ENCODE measurements at places on chromosomes 12 and 14.

DNA sequence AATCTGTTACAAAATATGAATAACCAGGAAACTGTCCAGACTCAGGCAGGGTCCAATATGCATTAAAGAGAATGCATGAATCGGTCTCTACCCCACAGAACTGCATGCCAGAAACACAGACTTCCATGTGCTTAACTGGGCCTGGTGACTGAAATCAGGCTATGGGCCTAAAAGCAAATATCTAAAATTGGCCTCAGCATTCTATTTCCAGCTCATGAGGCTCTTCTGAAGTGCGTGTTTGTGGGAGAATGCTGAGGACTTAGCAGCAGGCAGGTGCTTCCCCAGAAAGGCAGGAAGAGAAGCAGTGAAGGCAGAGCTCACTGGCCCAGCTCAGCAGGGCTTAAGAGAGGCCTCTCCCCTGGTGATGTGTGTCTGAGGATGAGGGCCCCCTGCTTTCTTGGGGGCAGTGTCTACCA is 48.5 kb downstream of the ADGRD1 start:
- no peak for DNase-seq

- no peak for DNase-seq
Observed at GRCh38 chr14:104107101-104107581, 21.6 kb downstream of the ASPG start.

- DNase-seq = no peak
Observed at GRCh38 chr14:99990268-99991170, 74.7 kb upstream of the EVL start.

- no peak for DNase-seq
Observed at GRCh38 chr12:26226122-26226521, 30.7 kb downstream of the SSPN start.

DNA sequence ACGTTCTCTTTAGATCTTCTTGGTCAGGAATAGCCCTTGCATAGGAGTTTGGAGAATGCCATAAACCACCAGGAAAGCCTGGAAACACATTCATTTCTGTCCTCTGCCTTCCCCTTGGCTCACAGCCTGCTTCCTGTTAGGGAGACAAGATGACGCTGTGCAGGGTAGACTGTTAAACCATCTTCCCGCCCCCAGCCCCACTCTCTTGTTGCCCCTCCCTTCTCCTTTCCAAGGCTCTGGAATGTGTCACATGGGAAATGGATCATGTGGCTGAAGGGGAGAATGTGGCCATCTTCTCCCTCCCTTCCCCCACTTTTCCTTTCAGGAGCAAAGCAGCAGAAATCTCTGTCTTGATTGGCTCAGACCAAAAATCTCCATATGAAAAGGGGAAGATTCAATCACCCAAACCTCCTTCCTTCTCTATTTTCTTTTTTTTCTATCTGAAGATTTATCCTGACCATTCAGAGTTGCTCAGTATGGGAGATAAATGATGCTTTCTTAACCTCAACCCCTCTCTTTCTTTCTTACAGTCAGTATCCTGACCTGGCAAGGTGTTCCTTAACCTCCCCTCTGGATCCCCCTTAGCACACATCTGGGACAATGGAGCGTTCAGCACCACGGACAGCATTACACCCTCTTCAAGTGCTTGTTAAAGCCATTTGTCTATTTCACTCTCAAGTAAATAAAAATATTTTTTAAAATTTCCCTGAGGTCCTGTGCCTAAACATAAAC is 11.4 kb downstream of the GPR19 start:
- DNase-seq = peak; percentile 95

- no peak for DNase-seq
Observed at GRCh38 chr14:57319636-57320192, 50.9 kb downstream of the AP5M1 start.

- no peak for DNase-seq
Observed at GRCh38 chr12:54459355-54459754, 14.0 kb downstream of the GTSF1 start.

DNA sequence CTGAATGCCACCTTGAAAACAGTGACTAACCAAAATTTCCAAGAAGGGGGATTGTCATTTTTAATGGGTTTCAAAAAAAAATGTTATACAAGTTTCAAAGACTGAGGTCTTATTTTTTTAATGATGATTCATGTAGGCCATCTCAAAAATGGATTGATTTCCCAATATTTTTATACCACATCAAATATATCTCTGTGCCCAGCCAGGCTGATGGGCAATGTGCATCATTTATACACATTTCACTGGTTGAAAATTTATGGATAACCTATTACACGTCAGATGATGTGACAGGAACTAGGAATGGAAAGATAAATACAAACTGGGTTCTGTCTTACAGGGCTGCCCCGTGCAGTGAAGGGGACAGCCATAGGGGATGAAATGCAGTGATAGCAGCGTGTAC is 112.7 kb upstream of the TMPO start:
- no peak for DNase-seq

GRCh38 chr14:71362920-71363584 is 455.8 kb downstream of the PCNX1 start:
- no peak for DNase-seq

DNA sequence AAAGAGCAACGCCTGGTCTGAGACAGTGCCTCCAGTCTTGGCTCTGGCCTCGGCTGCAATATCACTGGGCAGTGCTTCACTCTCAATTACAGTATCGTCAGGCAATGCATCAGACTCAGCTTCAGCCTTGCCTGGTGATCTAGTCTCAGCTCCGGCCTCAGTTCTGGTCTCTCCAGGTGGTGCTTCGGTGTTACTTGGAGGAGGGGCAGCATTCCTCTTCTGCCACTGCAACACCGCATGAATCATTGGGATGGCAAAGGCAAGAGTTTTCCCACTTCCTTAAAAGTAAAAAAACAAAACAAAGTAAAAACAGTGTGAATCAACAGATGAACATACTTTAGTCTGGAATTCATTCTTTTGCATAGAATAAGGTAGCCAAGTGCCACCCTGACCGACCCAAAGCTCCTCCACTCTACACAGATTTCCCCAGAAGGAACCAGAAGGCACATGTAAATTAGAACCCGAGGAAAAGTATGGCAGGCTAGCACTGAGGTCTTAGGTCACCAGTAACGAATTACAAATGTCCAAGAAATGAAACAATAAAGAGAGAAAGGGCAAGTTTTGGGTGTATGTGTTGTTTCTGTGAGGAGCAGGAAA is 18.6 kb downstream of the DDX24 start:
- no peak for DNase-seq
